ENCODE measurements at places on chromosomes 7 and 10.

DNA sequence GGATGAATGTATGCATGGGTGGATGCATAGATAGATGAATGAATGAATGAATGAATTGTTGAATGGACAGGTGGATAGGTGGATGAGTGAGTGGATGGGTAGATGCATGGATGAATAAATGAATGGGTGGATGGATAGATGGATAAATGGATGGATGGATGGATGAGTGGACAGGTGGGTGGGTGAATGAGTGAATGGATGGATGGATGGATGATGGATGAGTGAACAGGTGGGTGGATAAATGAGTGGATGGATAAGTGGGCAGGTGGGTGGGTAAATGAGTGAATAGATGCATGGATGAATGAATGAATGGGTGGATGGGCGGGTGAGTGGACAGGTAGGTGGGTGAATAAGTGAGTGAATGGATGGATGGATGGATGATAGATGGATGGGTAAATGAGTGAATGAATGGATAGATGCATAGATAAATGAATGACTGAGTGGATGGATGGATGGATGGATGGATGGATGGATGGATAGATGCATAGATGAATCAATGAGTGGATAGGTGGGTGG is 72.6 kb downstream of the MYL10 start:
- no peak for DNase-seq

DNA sequence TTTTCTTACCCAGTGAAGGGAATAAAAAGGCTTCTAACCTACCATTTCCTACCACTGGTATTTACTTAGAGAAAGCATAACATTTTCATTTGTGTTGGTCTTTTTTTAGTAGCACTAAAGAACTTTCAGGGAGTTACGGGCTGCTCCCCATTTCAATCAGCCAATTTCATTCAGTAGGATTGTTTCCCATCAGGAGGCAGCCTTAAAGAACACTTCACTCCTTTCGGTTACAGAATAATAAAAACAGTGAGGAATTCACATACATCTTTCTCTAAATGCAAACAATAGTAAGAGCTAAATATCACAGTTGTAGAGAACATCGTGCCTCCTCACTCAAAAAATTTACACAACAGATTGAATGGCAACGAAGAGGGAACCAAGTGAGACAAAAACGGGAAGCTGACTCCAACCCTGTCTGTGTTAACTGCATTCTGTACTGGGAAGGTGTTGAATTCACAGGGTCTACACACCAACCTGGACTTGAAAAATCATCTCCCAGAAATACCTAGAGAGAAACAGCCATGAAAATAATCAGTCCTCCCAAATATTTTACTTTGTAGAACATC is 55.5 kb upstream of the ABLIM1 start:
- DNase-seq: no peak

DNA sequence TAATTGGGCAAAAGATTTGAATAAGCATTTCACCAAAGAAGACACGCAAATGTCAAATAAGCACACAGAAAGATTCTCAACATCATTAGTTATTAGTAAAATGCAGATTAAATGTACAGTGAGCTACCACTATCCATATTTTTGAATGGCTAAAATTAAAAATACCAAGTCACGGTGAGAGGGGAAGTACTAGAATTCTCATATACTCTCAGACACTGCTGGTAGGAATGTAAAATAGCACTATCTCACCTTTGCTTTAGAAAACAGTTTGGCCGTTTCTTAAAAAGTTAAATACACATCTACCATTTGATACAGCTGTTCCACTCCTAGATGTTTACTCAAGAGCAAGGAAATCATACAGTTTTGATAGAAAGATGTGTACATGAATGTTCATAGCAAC is 115.8 kb upstream of the CELF2 start:
- DNase-seq: no peak

GRCh38 chr10:99394761-99395386 is 35.5 kb downstream of the GOT1 start:
- no peak for DNase-seq

DNA sequence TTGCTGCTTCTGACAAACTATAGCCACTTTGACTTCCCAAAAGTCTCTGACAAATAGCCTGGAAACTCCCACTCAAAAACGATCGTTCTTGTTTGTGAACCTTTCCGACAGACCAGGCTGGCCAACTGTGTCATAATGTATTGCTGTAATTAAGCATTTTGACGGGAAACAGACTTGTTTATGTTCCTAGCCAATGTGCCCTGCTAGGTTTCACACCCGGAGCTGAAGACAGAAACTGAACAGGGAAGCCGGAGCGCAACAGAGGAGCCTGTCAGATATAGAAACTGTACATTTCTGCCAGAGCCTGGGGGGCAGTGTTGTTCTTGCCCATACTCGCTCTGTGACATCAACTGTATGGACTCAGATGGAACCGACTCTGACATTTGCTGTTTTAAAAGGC is 55.3 kb upstream of the C7orf33 start:
- peak; percentile 7 for DNase-seq

DNA sequence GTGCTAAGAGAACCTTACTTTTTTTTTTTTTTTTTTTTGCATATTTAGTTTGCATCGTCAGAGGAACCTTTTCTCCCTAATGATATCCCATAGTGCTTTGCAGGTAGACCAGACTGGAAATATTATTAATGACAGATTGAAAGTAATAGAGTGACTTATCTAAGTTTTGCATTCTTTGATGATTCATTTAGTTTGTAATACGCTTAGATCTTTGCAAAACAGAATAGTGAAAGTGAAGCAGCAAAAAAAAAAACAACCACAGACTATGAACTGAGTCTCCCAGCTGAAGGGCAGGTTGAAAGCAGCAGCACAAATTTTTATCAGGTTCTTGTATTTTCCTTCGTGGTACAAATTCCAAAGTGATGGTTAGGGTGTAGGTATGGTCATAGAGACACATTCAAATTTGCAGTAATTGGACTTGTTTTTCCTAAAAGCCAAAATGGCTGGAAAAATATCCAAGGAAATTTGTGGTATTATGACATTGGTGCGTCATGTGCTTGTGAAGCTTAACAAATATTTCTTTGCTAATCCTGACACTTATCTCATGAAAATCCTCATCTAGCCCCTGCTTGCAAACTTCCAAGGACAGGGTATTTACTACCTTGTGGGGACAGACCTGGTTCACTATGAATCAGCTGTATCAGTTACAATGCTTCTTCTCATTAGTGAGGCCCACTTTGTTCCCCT is 81.8 kb upstream of the CREB5 start:
- peak; percentile 62 for DNase-seq

GRCh38 chr7:69358163-69358821 is 240.0 kb upstream of the AUTS2 start:
- DNase-seq: peak; percentile 34

- DNase-seq: no peak
These were observed 947.1 kb upstream of the MBL2 start for GRCh38 chr10:53719658-53720057.

GRCh38 chr7:100452513-100452912 is 11.5 kb downstream of the SPACDR start:
- DNase-seq: no peak

DNA sequence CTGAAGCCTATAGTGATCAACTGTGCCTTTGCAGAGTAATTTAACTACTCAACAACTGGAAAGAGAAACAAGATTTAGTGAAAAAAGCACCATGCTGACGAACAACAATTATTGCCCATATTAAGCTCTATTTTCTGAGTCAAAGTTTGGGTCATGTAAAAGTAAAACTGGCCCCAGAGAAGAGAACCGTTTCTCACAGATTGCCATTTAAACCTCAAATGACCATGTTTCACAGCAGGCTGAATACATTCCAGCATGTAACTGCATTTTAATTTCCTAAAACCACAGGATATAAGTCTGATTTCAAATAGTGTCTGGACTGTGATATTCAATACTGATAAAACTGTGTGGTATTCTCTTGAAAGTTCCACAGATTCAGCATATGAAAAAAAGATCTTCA is 140.7 kb downstream of the ATE1 start:
- no peak for DNase-seq

DNA sequence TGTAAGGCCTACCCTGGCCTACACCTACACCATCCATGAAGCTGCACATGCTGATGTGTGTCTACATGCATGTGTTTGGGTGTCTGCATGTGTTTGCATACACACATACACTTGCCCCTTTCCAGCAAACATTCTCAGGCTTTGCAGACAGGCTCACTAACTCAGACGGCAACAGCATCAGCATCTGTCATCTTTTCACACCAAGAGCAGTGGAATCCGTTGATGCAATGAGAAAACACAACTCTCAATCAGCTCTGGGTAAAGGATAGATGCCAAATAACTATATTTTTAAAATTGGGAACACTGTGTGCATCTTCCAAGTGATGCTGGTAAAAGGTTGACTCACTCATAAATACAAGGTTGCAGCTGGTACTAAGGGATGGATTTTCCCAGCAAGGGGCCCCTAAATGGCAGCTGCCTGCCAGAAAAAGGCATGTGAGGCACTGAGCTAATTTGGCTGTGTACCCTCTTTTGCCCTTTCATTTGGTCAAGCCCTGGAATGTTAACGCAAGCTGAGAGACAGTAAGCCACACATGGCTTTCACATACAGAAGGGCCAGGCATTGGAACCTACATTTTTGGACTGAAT is 296.3 kb upstream of the NPSR1 start:
- DNase-seq: no peak

DNA sequence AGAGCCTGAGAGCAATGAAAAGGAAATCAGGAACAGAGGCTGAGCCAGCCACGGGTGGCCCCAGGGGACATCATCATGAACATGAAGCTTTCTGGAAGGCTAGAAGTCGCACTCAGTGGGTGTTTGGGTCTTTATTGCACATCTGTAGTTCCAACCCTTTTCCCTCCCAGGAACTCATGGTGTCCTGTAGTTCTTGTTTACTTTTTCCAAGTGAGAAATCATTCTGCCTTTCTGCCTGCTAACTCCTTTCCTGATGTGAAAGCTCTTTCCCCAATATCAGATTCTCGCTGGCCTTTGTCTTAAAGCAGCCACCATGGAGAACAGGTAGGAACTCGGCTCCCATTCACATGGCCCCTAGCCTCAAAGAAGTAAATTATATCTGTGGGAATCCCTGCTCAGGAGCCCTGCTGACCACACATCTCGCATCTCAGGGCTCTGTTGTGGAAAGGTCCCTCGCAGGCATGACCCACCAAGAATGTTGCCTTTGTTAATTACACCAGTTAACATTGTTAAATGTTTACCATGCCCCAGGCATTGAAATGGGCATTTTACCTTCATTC is 542.7 kb downstream of the TNS3 start:
- DNase-seq: no peak

DNA sequence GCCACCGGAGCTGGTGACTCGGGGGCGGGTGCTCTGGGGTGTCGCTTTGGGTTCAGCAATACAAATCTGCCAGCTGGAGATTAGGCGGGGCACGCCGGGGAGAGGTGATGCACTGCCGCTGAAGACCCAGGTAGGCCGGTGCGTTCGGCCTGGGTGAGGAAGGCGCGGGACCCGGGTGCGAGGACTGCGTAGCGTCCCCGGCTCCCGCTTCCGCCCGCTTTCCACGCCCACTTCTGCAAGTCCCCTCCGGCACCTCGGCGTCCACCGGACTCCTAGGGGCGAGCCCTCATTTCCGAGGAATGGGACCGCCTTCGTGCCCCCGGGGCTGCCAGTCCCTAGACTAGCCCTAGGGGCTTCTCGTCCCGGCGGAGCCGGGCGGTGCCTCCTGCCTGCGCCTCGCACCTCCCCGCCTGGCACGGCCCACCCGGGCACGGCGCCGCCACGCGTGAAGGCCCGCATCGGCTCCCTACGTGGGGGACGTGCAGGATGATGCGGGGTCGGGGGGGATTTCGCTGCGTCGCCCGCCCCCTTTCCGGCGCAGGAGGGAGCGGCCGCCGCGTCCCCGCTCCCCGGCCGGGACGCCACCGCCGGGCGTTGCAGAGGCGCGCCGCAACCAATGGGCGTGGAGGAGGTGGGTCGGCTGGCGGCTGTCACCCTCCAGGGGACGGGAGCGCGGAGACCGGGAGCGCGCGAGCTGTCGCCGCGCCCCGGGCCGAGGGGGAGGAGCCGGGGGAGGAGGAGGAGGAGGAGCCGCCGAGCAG is 40.0 kb downstream of the HK1 start:
- DNase-seq: peak; percentile 65

GRCh38 chr10:283916-284356 is 148.7 kb downstream of the ZMYND11 start:
- no peak for DNase-seq

- peak; percentile 8 for DNase-seq
These were observed 162.9 kb downstream of the ARL5B start for GRCh38 chr10:18822156-18822555.

- DNase-seq: no peak
These were observed 26.5 kb upstream of the VSIR start for GRCh38 chr10:71799608-71800453.

DNA sequence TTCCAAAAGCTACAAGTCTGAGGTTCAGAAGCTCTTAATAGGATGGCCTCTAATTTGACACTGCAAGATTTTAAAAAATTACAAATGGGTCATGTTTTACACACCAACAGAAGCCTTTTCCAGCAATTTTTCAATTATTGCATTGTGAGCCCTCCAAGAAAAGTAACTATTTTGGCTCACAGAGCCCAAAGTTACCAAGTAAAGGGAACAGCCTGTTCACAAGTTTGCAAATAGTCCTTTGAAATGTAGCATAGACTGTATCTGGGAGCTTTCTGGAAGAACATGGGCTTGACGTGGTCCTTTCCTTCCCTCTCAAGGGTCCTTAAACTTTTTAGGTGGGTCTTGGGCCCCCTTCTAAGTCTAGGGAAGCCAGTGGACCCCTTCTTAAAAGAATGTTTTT is 1.3 kb upstream of the GDF10 start:
- no peak for DNase-seq

DNA sequence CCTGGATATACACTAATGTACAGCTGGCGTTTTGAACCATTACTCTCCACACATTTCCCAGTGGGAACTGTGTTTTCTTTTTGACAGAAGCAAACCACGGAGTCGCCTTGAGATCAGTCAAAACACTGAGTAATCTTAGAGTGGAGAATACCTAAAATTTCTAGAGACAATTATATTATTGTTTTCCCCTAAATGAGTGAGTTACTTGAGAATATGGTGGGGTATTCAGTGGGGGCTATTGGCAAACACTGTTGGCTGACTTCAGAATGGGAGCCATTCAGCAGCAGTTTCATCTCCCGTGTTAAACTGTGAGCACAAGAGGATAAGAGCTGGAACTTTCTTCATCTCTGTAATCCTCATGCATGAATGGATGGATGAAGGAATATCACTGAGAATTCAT is 6.2 kb downstream of the IL2RA start:
- DNase-seq: no peak

Measured in fibroblast of mammary gland (primary cell).